ENCODE measurements at places on chromosomes 13 and 19.

- DNase-seq = no peak
These were observed 9.6 kb upstream of the TIMM44 start for GRCh38 chr19:7953060-7953459.

DNA sequence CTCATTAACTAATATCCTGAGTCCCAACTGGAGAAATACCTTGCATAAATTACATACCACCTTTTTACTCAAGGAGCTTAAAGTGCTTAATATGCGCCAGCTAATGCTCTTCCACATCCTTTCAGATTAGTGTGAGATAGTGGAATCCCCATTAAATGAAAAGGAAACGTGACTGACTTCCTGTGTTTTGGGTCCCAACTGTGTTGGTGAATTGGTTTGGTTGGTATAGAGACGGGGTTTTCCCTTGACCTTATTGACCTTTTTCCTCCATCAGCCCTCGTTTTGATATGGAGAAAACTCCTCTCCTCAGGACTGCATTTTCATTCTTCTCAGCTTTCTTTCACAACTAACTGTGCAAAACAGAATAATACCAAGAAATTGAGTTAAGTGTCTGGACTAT, 163.5 kb downstream of the PAN3 start:
- DNase-seq = peak; percentile 1

DNA sequence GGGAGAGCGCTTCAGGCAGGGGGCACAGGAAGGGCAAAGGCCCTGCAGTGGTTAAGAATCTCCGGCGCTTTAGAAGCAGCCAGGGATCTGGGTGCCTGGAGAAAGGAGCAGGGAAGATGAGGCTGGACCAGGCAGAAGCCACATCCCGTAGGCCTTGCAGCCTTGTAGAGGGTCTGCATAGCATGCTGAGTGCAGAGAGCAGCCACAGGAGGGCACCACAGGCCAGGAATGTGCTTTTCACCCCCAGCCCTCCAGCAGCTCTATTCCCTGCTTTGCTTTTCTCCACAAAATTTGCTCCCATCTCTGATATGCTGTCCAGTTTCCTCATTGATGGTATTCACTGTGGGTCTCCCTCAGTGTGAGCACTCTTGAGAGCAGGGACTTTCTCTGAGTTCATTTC, 5.7 kb downstream of the WDR62 start:
- peak; percentile 19 for DNase-seq

GRCh38 chr13:97726664-97727280, 226.7 kb upstream of the IPO5 start:
- no peak for DNase-seq

DNA sequence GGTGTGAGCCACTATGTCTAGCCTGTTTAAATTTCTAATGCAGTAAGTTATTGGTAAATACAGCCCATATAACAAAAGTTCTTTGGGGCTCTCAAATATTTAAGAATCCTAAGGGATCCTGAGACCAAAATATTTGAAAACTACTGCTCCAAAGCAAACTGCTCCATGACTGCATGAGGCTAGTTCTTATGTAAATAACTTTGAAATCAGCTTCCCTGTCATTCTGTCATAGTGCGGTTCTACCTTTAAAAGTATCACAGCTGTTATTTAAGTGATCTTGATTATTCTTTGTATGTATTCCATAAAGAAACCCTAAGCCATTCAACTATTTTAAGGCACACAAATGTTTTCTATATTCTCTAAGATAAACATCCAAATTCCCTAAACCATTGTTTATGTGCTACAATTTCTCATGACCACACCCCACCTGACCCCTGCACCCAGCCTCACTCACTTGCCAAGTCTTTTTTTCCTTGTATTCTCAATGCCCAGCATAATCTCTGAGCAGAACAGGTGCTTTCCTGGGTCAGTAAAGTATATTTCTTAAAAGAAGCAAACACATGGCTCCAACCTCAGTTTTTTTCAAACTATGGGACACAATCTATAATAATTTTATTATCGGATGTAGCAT, 146.6 kb downstream of the RNF17 start:
- no peak for DNase-seq

DNA sequence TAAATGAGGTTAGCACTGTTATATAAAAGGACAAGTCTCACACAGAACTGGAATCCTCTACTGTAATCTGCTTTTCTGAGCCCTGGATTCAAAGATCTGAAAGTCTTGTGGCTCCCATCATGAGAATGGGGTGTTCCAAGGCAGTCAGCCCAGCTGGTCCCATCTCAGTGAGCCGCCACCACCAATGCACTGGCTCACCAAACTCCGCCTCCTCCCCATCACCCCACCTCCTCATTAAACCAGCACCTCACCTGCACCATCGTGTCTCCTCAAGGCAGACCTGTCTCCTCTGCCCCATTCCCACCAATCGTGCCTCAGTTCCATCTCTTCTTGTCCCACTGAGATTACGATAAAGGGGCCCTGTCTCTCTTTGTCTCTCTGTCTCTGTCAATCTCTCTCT, 166.7 kb downstream of the USP12 start:
- no peak for DNase-seq

GRCh38 chr13:39481491-39481890, 121.5 kb downstream of the LHFPL6 start:
- DNase-seq = no peak

DNA sequence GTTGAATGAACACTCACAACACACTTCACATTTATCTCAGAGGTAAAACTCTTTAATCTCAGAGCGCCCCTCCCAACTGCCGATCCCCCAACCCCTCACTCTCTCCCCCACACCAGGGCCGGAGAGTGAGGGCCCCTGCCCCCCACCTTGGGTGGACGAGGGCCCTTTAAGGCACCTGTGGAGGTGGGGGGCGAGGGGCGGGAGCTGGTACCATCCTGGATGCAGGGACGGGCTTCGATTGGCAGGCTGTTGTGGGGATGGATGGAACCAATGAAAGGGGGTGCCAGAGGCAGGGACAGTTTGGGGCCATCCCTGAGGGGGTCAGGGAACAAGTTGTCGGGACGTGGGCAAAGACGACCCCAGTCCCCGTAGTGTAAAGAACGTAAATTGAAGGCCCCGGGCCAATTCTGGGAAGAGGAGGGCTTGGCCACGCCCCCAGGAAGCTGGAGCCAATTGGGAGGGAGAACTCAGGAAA, 1.7 kb upstream of the PNKP start:
- DNase-seq = no peak

GRCh38 chr13:75897386-75897785, 261.3 kb downstream of the LMO7 start:
- no peak for DNase-seq

DNA sequence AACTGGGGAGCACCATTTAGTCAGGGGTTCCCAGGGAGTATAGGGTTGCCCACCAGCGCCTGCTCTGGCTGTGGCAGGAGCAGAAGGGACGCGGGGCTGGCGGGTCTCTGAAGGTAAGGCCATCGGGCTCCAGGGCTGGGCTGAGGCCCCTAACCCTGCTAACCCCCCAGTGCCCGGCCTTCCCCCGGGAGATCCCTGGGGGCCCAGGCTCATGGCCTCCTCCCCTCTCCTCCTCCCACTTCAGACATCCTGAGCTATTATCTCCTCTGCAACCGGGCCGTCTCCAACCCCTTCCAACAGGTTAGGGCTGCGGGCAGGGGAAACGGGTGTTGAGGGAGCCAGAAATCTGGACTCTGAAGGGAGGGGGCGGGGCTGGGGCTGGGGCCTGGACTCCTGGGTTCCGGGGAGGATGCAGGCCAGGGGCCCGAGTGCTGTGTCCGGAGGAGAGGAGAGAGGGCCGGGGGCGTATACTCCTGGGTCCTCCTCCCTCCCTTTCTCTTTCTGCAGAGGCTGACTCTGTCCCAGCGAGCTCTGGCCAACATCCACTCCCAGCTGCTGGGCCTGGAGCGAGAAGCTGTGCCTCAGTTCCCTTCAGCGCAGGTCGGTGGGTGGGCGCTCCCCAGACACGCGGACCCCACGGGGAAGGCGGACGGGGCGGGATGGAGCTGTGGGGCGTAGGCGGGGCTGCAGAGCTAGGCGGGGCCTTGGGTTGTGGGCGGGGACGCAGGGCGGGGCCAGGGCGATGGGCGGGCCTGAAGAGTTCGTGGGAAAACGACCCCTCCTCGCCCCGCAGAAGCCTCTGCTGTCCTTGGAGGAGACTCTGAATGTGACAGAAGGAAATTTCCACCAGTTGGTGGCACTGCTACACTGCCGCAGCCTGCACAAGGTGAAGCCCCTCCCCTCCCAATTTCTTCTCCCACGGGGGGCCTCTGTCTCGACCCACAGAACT, 15.3 kb downstream of the TTYH1 start:
- peak; percentile 48 for DNase-seq

- no peak for DNase-seq
These were observed 191.1 kb downstream of the RGCC start for GRCh38 chr13:41648314-41648935.

DNA sequence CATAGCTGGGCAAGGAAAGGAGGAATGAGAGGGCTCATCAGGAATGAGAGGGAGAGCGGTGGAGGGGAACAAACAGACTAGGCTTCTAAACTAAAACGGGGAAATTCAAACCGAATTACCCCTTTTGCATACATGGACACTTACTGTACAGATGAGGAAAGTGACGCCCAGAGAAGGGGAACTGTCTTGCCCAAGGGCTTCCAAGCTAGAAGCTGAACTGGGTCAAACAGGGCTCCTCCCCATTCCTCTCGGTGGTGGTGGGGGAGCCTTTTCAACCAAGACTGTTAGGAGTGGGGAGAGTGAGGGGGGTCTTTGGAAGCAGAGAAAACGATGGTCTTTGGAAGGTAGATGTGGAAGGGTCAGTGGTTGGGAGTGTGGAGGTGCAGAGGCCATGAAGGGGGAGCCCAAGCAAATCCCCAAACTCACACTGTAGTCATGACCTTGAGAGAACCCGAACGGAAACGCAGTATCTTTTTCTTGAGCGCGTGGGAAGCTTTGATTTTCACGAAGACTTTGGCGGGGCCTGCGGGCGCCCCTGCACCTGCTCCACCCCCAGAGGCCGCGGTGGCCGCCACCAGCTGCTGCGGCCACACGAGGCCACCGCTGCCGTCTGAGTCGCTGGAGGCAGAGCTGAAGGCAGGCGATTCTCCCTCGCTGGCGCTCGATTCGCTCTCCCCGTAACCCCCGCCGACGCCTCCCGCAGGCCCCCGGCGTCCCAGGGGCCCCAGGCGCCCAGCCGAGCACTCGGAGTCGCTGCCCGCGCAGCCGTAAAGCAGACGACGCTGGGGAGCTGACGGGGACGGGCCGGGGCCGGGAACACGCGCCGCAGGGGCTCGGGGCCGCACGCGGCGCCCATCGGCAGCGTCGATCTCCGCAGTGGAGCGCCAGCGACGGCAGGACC, 12.3 kb upstream of the GNG8 start:
- no peak for DNase-seq

- no peak for DNase-seq
These were observed 78.1 kb upstream of the PCDH9 start for GRCh38 chr13:67308004-67308772.

- peak; percentile 56 for DNase-seq
These were observed 4.0 kb downstream of the EBI3 start for GRCh38 chr19:4233282-4233853.

- no peak for DNase-seq
These were observed 11.3 kb downstream of the TBC1D4 start for GRCh38 chr13:75470676-75471075.

DNA sequence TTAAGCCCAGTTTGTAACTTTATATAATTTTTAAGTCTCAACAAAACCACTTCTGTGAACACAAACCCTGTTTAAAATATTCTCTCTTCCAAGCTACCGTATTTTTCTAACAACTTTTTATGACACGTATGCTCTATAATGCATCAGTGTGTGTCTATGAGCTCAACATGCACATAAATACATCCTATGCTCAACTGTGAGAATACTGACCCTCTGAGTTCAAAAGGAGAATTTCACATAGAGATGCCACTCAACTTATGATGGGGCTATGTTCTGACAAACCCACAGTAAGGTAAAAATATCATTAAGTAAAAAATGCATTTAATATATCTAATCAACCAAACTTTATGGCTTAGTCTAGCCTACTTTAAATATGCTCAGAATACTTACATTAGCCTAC, 1139.7 kb upstream of the SPRY2 start:
- DNase-seq = no peak

- DNase-seq = no peak
These were observed 2.5 kb downstream of the SF3A2 start for GRCh38 chr19:2239173-2239572.

- peak; percentile 68 for DNase-seq
These were observed 2.2 kb downstream of the S1PR2 start for GRCh38 chr19:10228920-10229319.

DNA sequence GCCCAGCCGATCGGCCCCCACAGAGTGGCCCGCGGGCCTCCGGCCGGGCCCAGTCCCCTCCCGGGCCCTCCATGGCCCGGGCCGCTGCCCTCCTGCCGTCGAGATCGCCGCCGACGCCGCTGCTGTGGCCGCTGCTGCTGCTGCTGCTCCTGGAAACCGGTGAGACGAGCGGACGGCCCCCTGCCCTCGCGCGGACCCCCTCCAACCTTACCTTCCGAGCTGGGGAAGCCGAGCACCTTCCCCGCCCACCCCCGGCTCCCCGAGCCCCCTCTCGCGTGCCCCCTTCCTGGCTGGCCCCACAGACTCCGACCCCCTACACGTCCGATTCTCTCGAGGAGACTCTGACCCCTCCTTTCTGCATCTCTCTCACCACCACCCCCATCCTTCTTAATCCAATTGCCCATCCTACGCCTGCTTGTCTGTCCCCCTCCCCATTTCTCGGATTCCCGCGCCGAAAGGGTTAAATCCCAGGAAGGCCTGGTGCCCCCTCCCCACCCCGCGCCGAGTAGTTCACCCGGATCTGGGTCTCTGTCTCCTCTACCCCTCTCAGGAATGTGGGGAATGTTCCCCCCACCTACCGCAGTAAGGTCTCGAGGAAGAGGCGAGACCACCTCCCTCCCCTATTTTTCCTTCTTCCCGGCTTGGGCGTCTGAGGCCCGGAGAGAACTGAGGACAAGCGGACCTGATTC, 502 bp downstream of the NECTIN2 start:
- DNase-seq = no peak

DNA sequence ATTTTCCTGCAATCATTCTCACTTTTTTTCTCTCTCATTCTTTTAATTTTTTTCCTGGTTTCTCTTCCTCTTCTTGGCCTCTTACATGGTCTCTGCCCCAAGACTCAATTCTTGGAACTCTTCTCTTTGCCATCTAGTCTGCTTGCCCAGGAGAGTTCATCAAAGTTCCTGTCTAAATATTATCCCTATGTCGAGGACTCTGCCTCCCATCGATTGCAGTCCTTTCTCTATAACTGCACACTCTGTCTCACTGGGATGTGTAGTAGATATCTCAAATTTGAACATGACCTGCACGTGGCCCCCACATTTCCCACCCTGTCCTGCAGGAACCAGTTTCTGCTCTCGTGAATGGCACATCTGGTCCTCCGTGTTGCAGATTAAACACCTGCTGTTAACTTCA, 204.7 kb upstream of the TMTC4 start:
- no peak for DNase-seq

GRCh38 chr13:104975272-104975671, 1560.2 kb downstream of the EFNB2 start:
- DNase-seq = no peak

GRCh38 chr13:59951011-59951410, 212.7 kb downstream of the DIAPH3 start:
- DNase-seq = no peak
